Fibroblast of upper back skin (primary cell): ENCODE measurements at places on chromosomes 1 and 21.

DNA sequence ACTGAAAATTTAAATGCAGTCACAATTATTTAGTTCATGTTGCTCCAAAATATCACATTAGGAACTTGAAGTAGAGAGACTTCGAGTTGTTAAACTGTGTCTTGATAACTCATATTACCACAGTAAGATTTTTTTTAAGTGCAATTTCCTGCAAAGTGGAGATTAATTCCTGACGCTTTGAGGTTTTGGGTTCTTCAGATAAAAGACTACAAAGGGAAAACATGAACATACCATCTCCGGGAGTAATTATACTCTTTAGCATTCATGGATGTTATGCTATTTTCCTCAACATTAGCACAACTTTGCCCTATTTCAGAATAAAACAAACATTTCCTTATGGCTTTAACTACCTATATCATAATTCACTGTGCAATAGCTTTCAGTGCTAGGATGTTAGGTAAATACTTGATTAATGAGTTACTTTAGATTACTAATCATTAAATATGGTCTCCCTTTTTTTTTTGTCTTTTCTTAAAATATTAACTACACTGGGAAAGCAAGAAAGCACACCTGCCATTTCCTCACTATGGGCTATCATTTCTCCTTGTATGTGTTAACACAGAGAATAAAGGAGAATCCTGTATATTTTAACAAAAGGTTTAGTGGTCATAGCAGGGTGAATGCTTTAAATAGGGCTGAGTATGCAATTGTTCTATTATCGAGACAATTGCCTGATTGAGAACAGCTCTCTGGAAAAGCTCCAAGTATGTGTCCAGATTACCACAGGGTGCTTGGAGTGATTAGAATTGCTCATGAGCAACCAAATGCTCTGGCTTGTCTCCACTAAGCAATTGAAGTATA, 252.5 kb upstream of the C1orf105 start:
- peak; percentile 98 for DNase-seq

GRCh38 chr1:53120659-53121058, 21.8 kb downstream of the SLC1A7 start:
- DNase-seq, result no peak

GRCh38 chr1:26359981-26360806, 6.3 kb upstream of the CRYBG2 start:
- no peak for DNase-seq

DNA sequence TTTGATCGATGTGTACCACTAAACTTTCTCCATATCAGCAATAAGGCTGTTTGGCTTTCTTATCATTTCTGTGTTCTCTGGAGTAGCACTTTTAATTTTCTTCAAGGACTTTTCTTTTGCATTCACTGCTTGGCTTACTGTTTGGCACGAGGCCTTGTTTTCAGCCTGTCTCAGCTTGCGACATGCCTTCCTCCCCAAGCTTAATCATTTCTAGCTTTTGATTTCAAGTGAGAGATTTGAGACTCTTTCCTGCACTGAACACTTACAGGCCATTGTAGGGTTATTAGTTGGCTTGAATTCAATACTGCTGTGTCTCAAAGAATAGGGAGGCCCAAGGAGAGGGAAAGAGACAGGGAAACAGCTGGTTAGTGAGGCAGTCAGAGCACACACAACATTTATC, 120.6 kb upstream of the KCND3 start:
- no peak for DNase-seq

- no peak for DNase-seq
Measured at GRCh38 chr1:211711315-211711705, 35.9 kb upstream of the NEK2 start.

DNA sequence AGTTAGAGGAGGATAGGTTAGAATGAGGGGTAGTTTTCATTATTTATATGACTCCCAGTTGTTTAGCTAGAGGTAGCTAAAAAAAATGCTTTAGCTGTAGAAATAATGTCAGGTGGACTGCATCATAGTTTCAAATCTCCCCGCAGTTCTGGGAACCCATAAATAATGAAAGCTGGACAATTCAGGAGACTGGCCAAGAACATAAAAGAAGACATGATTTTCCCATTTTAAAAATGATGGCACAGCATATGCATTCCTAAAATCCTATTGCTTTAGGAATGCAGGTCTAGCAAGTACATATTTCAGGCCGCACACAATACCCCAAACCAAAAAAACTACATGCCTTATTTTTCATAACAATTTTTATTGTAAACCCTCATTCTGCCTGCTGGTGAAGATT, 143.3 kb downstream of the CTH start:
- DNase-seq, result peak; percentile 70

DNA sequence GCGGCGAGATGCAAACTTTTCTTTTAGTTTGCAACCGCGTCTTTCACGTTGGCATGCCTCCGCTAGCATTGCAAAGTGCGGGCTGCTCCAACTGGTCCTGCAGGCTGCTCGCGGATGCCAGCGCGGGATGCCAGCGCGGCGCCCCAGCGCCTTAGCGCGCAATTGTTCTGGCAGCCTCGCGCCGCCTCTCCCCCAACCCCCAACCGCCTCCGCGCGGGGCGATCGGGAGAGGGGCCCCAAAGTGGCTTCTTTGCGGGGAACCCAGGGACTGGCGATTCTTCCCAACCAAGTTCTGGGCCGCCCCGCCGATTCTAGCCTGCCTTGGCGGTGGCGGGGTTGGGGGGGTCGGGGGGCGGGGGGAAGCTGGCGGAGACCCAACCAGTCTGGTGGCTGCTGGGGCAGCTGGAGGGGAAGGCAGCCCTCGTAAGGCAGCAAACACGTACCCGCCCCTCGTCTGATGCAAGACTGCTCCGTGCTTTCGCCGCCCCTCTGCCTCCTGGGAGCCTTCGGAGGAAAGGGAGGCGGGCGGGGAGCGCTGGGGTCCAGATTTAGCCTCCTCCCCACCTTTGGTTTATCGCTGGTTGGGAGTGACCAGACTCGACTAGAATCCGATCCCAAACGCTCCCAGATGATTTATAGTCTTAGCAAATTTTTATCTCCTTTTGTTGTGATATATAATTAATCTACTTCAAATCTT, 756 bp downstream of the PHGDH start:
- DNase-seq, result peak; percentile 98

GRCh38 chr1:19582318-19582717, 61.8 kb upstream of the NBL1 start:
- peak; percentile 16 for DNase-seq

DNA sequence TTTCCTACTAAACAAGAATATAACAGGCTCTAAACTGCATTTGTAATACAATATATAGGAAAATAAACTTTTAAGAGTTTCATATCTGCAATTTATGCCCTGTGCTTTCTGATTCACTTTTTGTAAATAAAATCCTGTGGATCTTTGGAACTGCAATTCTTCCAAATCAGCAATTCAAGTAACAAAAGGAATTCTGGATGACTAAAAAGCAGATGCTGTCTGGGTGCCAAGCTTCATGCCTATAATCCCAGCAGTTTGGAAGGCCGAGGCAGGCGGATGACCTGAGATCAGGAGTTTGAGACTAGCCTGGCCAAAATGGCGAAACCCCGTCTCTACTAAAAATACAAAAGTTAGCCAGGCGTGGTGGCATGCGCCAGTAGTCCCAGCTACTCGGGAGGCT, 6.3 kb downstream of the NME7 start:
- DNase-seq, result peak; percentile 56

GRCh38 chr1:46421739-46422138, 27.6 kb downstream of the FAAH start:
- DNase-seq, result no peak

- DNase-seq, result peak; percentile 62
Measured at GRCh38 chr1:16014509-16015482, 3.0 kb downstream of the HSPB7 start.

- DNase-seq, result no peak
Measured at GRCh38 chr1:154406572-154406879, 1.4 kb downstream of the IL6R start.

DNA sequence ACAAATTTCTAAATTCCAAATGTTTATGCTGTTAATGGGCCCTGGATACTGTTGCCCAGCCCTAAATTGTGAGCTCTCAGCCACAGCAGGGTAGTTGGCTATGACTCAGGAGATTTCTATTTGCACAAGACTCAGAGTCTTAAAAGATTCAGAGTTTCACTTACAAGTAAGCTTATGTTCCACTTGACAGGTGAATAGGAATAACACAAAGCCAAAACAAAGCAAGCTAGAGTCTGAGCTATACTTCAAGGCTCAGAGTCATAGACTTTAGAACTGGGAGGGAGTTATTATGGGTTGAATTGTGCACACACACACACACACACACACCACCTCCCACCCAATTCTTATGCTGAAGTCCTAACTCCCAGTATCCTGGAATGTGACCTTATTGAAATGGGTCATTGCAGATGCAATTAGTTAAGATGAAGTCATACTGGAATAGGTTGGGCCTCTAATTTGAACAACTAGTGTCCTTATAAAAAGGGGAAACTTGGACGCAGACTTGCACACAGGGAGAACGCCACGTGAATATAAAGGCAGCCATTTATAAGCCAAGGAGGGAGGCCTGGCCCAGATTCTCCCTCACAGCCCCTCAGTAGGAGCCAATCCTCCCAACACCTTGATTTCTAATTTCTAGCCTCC, 30.2 kb downstream of the PRDX6 start:
- peak; percentile 32 for DNase-seq

GRCh38 chr1:45393718-45394302, 53.6 kb upstream of the MUTYH start:
- DNase-seq, result no peak

GRCh38 chr1:77438236-77438913, 156.6 kb downstream of the AK5 start:
- DNase-seq, result peak; percentile 87

- no peak for DNase-seq
Measured at GRCh38 chr21:28943631-28944030, 49.0 kb downstream of the LTN1 start.

DNA sequence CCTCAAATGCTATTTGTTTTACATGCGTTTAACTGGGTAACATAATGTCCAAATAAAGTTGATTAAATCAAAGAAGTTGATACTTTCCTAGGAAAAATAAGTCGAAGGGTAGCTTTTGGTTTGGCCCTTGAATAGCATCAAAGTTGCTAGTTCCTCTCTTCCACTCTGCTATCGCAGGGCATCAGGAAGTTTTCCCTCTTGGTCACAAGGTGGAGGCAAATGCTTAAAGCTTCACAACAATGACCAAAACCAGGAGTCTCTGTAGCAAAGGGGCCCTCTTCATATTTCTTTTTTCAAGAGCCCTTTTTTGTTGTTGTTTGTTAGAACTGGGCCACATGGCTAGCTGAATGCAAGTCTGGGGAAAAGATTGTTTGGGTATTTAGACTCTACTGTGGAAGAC, 668.4 kb downstream of the KCNT2 start:
- DNase-seq, result peak; percentile 19

- no peak for DNase-seq
Measured at GRCh38 chr1:209382231-209383100, 201.0 kb upstream of the CAMK1G start.

DNA sequence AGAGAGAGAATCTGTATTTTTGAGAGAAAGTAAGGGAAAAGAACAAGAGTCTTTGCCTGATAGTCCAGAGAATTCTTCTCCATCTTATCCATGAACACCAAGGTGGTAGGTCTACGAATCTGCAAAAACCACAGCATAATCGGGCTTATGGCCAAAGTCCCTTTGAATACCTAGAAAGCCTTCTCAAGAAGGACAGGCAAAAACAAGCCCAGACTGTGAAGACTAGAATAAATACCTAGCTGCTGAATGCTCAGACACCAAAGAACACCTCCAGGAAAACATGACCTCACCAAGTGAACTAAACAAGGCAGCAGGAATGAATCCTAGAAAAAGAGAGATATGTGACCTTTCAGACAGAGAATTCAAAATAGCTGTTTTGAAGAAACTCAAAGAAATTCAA, 79.2 kb downstream of the HFM1 start:
- DNase-seq, result no peak

GRCh38 chr1:232883992-232884661, 66.3 kb upstream of the NTPCR start:
- DNase-seq, result peak; percentile 31

- peak; percentile 90 for DNase-seq
Measured at GRCh38 chr21:27300770-27301169, 333.9 kb upstream of the ADAMTS5 start.

GRCh38 chr1:11885916-11886315, 27.2 kb upstream of the NPPB start:
- DNase-seq, result no peak

DNA sequence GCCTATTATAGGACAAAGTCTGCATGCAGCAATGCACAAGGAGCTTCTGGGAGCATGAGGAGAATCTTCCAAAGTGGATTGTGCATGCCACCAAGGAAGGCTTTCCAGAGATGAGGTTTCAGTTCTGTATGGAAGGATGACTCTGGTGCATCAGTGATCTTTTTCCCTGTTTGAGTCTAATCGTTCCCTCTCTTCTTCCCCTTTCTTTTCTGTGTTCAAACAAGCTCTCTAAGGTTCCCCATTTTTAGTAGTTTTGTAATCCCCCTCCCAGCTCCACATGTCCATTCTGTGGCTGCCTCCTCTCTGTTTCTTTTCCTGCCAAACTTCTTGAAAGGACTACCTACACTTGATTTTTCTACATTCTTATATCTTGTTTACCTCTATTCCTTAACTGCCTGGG, 43.3 kb upstream of the USP25 start:
- DNase-seq, result no peak

DNA sequence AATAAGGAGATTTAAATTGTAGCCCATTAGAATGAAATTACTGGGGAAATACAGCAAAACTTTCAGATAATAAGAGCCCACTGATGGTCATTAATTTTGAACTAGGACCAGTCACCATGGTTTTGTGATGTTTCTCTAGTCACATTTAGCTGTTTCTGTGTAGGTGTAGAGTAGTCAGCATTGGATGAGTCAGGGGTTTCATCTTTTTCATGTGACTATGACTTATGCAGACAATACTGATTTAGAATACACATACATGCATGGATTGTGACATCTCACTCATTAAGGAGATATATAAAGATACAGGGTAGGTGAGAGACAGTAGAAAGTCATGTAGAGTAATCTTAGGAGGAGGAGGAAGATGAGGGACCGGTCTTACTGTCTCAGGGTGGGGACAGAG, 1192.7 kb downstream of the KCNT2 start:
- no peak for DNase-seq

- DNase-seq, result peak; percentile 34
Measured at GRCh38 chr1:20885121-20885520, 98.0 kb upstream of the HP1BP3 start.

DNA sequence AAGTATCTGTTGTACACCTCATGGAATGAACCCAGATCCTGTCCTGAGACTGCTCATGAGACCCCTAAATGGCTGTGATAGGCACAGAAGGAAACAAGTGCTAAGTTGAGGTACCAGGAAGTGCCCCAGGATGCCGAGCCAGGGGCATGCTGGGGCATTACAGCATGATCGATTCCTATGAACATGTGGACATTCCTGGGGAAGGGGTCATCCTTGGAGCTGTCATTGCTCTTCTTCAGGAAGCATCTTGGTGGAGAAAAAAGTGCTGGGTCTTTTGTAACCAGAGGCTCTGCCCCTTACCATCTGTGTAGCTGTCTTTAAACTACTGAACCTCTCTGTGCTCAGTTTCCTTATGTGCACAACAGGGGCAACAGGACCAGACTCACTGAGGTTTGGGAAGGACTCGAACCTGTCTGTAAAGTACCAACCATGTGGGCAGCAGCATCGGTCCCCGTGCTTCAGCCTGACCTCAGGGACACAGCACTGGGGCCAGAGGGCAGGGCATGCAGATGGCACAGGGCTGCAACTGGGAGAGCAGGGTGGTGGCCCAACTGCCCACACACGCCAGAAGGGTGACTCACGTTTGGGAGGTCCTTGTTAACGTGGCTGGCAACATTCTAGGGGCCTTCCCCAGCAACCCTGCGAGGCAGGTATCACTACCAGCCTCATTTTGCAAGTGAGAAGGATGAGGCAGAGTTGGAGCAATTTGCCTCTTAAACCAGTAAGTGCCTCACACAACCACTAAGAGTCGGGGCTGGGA, 142.3 kb upstream of the EDN2 start:
- DNase-seq, result peak; percentile 60
